ENCODE measurements at places on chromosomes 12 and 14. TPM values are rescaled to one million over a fixed set of nuclear protein-coding genes. Genes with fewer than 3 reads are reported as not detected.

Gene CSRP2
- 0.44 TPM for total RNA-seq

Gene VIPAS39
- 17.7 TPM for total RNA-seq

Gene OR10G3
- total RNA-seq = not detected

Gene NOP9
- 52.2 TPM for total RNA-seq

Gene CLEC1B
- total RNA-seq = not detected

Gene BIN2
- total RNA-seq = 33.2 TPM

Gene KERA
- not detected for total RNA-seq

Gene B4GALNT1
- 5.7 TPM for total RNA-seq

Gene MMP14
- 3.2 TPM for total RNA-seq

Gene LIMA1
- 94.6 TPM for total RNA-seq

Gene ASCL1
- not detected for total RNA-seq

Gene RNU4-1
- 2,196 TPM for total RNA-seq

Gene TAS2R8
- not detected for total RNA-seq

Gene RFX4
- total RNA-seq = not detected

Gene PLA2G1B
- not detected for total RNA-seq

Gene MMP17
- total RNA-seq = 0.89 TPM

Gene LAG3
- 269 TPM for total RNA-seq

Gene TAS2R20
- total RNA-seq = 2.1 TPM

Gene EP400
- 66.5 TPM for total RNA-seq

Gene SLC25A21
- total RNA-seq = not detected

Gene LRRC43
- not detected for total RNA-seq

Gene BICDL1
- 148 TPM for total RNA-seq

Gene TMEM229B
- 2.4 TPM for total RNA-seq

Gene POTEM
- not detected for total RNA-seq

Gene PYGL
- 1.3 TPM for total RNA-seq

Gene PIWIL1
- not detected for total RNA-seq

Gene VWF
- 0.09 TPM for total RNA-seq

Gene ADAMTS20
- total RNA-seq = not detected

Gene SLC5A8
- total RNA-seq = not detected

Gene KCNH5
- not detected for total RNA-seq

Gene KRT6C
- not detected for total RNA-seq
